Activated T-helper 9 cell treated with anti-CD3 and anti-CD28 coated beads, Interleukin-2, amount 50 U/mL, for 16 hours (primary cell): ENCODE measurements at places on chromosomes 6 and 20.

DNA sequence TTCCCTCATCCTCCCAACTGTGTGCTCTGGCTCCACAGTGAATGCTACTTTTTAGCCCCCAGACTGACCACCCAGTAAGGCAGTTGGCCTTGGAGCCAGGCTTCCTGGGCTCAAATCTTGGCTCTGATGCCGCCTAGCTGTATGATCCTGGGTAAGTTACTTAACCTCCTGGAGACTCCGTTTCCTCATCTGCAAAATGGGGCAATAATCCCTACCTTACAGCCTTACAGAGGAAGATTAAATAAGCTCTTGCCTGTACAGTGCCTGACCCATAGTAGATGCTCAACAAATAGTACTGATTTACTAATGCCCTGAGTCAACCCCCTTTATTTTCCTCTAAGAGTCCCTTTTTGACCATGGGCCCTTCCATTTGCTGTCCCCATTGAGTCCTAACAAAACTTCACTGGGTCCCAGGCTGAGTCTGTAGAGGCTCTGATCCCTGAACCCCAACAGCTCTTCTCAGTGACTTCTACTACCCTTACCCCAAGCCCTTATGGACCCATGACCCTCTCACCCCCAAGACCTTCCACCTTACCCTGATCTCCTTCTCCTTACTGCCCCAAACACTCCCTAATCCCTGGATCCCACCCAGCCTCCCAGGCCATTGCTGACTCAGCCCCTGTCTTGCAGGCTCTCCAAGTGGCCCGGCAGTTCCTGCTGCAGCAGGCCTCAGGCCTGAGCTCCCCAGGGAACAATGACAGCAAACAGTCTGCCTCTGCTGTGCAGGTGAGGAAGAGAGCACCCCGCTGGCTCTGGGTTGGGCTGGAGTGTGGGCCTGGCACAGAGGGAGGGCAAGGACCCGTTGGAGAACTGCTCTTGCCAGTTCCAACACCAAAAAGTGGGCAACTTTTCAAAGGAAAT is 31.4 kb downstream of the FOXP4 start:
- DNase-seq, result no peak

- no peak for DNase-seq
Observed at GRCh38 chr6:50301307-50301706, 251.6 kb upstream of the DEFB112 start.

- DNase-seq, result no peak
Observed at GRCh38 chr6:84685983-84686584, 78.3 kb downstream of the TBX18 start.

DNA sequence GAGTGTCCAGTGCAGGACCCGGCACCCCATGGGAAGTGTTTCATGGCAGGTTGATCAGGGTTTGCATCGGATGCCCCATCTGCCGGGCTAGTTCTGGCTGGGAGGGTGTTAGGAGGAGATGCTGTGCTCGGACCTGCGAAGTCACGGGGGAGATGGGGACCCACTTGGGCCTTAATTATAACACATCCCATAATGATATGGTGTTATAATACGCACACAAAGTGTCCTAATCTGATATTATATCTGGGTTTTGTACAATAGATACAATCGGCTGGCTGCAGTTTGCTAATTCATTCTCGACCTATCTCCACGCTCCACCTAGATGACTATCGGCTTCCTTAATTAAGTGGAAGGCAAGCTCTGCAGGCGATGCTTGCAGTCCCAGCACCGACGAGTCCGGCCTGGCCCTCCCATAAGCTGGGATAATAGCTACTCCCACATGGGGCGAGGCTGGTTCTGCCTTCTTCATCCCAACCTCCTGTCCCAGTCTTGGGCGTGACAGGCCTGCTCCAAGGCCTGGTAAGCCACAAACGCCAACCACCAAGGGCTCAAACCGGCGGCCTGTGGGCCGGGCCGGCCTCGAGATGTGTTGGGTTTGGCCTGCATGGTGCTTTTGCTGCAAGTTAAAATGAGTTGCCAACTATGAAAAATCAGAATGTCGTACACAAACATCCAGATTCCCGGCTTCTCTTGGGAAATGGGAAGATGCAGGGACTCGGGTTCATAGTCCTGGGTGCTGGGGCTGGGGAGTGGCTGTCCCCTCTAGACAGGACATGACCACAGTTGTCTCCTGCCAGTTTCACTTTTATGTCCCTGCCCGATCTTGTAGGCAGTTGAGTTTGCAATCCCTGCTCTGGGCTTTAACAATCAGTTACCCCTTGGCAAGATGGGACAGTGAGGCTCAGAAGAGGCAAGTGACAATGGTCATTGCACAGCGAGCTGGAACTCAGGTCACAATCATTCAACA is 32.7 kb downstream of the CEBPB start:
- DNase-seq, result no peak

GRCh38 chr6:24419526-24419925 is 16.8 kb downstream of the MRS2 start:
- DNase-seq, result no peak

DNA sequence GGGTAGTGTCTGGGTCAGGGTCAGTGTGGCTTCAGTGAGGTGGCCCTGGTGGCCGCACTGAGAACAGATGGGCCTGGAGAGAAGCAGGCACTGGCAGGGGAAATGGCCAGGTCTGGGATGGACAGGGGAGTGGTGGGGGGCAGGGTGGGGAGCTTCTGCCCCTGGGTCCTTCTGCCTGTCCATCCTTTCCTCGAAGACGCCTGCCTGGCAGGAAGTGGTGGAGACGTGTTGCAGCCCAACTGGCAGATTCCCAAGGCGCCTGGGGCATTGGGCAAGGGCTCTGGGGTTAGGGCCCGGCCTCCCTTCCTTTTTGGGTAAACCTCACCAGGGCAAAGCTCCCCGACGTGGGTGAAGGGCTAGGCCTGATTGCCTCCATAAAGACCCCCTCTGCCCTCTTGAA is 10.4 kb downstream of the SRC start:
- DNase-seq, result no peak

- no peak for DNase-seq
Observed at GRCh38 chr20:528923-529604, 14.5 kb downstream of the CSNK2A1 start.

DNA sequence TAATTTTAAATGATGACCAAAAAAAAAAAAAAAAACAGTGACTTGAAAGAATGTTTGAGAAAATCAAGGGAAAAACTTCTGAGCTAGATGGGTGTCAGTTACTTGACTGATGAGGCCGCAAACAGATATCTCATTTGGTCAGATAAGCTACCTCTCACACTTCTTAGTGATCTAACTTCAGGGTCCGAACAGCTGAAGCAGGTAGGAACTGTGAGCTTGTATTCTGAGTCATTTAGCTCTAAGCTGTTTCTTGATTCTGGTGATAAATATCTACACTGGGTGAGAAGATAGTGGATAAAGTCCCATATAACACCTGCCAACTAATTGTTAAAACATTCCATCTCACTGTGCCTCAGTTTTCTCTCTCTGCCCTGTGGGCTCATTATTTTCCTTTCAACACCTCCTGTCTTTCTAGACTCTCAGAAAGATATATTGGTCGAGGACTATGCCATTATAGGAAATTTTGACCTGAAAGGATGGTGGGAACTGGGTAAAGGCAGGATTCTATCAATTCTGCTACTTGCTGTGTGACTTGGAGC is 7.7 kb downstream of the KIF3B start:
- no peak for DNase-seq

DNA sequence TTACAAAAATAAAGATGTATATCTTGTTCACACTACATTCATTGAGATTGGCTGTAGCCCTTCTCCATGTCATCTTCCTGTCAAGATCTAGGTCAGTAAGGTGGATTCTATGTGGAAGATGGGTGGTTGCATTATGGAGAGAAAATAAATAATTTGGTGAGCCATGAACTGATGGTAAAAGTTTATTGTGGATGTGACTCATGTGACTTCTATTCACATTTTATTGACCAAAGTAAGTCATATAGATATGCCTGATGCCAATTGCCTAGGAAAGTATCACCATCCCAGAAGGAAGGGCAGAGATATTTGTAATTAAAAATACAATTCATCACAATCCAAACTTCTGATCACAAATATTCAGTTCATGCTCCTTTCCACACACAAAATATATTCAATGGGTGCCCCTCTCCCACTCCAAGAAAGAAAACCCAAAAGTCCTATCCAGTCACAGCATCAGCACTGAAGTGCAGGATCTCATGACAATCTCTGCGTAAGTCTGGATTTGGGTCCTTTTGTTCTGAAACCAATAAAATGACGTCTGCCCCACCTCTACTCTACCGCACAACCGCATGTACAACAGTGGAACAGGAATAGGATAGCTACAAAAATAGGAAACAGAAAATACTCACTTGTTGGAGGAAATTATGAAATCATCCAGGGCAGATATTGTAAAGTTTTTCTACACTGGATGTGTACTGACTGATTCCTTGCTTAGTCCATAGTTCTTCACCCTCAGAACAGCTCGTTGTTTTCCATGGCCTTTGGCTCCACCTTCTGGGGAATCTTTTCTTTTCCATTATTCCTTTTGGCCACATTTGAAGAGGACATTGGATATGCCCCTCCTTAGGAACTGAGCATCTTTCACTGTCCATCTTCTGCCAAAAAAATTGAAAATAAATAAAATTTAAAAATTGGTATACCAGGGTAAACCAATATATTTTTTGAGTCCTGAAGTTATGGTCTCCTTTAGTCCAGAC is 16.1 kb upstream of the SLC17A3 start:
- no peak for DNase-seq

GRCh38 chr6:78607189-78607588 is 260.2 kb upstream of the IRAK1BP1 start:
- no peak for DNase-seq

GRCh38 chr6:169085466-169085865 is 168.2 kb downstream of the THBS2 start:
- no peak for DNase-seq
